Stimulated activated CD4-positive, alpha-beta T cell treated with anti-CD3 and anti-CD28 coated beads, Interleukin-4, amount 100 ng/mL, for 1 hour (primary cell): ENCODE measurements at places on chromosomes 5 and 9.

DNA sequence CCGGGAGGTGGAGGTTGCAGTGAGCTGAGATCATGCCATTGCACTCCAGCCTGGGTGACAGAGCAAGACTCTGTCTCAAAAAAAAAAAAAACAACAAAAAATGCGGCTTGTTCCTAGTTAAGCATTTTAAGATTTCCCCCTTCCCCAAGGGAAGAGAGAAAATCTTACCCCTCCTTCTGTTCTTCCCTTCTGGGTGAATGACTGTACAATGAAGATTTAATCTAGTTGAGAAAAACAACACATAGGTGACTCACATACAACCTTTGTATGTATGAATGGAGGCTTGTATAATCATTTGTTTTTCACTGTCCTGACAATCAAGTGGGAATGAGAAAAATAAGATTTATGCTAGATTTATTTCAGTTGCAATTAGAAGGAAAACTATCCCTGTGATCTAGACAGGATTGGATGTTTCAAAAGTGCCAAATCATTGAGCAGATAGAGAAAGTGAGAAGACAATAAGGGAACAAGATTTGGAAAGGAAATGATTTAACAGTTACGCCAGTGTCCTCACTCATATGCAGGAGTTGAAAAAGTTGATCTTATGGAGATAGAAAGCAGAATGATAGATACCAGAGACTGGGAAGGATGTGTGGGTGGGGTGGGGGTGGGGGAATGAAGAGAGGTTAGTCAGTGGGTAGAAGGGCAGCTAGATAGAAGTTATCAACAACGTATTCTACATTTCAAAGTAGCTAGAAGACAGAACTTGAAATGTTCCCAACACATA, 16.7 kb downstream of the GDA start:
- DNase-seq: no peak

- DNase-seq: no peak
These were observed 23.3 kb downstream of the TNFSF8 start for GRCh38 chr9:114906922-114907571.

DNA sequence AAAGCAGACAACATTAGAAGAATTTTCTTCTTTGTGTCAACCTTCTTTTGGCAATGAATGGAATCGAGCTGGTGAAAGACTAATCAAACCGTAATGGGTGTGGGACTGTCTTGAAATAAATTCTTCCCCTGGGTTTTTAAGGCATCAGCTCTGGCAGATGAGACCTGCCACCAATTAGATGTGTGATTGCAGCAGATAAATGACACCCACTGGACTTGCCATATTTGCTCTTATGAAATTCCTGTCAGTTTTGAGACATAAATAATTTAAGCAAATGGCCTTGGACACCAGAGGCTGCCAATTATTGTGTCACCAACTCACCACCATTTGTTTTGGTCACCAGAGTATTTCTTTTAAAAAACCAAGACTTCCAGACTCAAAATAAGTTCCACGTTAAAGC, 135.9 kb upstream of the RGMB start:
- DNase-seq: no peak

- no peak for DNase-seq
These were observed 94.4 kb upstream of the IL6ST start for GRCh38 chr5:56088967-56089829.

DNA sequence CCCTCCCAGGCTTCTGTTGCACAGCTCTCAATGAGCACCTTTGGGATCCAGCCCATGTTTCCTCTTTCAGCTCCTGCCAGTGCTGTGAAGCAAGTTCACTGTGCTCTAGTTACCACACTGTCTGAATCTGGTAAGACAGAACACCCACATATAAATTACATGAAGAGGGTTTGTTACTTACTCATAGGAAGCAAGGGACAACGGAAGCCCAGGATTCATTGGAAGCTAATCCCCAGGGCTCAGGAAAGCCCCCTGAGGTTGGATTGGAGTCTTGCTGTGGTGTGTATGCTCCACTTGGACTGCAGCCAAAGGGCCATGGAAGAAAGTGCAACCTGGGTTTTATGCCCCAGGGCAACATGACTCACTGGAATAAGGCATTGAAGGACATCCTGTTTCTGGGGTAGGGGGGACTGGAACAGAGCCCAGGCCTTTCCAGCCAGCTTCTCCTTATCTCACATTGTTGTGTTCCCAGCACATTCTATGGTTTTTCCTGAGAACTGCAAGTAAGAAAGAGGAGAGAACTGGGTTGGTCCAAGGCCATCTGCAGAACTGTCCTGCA, 15.6 kb upstream of the CLK4 start:
- DNase-seq: no peak

DNA sequence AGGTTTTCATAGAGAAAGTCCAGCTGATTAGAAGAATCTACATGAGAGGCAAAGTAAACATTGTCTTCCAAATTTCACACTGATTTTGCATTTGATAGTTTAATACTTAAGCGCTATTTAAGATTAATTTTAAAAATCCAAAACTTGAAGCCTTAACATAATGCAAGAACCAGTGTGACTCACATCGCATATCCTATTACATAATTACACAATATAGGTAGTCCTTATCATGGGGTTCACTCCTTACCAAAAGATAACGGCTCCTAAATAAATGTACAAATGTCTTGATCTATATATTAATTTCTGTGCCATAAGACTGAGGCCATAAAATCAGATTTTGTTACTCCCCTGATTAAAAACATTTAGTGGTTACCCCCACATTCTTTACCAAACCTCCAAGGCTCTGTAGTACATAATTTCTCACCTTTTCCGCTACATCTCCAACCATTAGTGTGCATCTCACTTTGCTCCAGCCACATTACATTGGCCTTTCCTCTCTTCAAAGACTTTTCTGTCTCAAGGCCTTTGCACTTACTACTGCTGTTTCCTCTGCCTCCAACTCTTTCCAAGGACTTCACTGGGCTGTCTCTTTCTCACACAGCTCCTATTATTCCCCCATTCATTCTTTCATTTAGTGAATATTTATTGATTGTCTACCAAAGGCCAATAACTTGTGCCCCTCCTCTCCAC, 1.0 kb downstream of the RIOK2 start:
- DNase-seq: no peak

DNA sequence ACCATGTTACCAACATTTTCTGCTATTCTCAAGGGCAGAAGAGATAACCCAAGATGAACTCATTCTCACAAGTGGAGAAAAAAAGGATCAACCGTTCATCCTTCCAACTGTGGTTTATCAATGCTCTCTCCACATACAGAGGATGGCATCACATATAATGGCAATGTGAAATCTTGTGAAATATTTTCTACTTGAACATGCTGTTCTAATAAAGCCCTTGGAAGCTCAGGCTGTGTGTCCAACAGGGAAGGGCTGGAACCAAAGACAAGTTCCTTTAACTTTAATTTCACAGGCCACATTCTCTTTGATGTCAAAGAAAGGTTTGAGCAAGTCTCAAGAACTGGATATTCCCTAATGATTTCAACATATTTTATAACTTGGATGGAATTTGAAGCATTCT, 230.5 kb downstream of the SPOCK1 start:
- no peak for DNase-seq

GRCh38 chr5:167049043-167049663, 1242.3 kb upstream of the WWC1 start:
- DNase-seq: no peak

GRCh38 chr5:133870661-133871060, 97.8 kb downstream of the C5orf15 start:
- no peak for DNase-seq

DNA sequence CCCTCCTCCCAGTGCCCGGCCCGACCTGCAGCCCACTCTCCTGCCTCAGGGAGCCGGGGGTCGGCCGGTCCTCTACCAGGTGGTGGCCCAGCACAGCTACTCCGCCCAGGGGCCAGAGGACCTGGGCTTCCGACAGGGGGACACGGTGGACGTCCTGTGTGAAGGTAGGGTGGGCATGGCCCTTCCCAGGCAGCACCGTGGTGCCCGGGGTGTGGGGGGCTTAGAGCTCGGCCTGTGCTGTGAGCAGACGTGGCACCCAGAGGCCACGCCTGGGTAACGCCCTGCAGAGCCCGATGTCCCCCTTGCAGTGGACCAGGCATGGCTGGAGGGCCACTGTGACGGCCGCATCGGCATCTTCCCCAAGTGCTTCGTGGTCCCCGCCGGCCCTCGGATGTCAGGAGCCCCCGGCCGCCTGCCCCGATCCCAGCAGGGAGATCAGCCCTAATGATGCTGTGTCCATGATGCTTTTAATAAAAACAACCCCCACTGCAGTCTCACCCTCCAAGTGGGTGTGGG, 7.2 kb downstream of the ENTPD8 start:
- no peak for DNase-seq

DNA sequence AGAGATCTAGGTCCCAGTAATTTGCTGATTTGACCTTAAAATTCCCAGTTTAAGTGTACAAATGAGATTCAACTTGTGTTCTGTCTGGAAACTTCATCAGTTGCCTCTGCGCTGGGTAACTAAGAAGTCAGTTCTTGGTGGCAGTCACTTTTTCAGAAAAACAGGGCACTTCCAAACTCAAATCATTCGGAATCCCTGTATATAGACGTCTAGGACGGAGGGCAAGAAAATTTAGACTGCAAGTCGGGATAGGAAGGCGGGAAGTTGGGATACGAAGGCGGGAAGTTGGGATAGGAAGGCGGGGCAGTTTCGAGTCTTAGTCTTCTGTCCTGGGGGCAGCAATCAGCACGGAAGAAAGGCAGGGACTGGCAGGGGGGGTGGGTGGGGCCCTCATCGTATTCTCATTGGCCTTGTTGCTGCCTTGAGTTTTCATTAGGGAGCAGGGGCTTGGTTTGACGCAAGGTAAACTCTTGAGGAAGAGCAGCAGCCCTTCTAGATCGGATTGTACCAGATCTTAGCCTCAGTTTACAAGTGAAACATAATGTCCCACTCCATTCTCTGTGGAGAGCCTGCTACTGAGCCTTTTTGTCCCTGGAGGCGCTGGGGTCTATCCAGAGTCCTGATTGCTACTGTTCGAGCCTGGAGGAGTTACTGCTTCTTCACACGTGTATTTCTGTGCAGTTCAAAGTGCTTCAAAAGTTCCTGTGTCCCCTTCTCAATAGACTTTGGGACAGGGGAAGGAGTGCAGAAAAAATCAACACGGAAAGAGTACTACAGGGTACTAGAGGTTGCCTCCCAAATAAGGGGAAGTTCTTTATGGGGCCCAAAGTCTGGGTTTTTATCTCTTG, 2.7 kb upstream of the PURA start:
- no peak for DNase-seq

DNA sequence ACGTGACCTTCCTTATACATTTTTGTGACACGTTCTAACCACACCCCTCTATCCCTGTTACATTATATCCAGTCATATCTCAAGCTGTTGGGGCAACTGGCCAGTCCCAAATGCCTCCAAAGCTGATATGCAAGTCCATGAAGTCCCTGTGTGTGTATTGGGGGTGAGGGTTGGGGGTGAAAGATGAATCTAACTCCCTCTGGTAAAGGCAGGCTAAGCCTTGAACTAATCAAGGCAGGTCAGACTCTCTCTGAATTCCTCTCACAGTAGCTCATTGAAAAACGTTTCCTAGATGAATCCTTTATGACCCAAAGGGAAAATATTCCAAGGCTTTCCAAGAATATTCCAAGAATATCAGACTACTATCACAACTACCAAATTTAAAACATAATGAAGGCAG, 174.4 kb downstream of the MUSK start:
- no peak for DNase-seq

DNA sequence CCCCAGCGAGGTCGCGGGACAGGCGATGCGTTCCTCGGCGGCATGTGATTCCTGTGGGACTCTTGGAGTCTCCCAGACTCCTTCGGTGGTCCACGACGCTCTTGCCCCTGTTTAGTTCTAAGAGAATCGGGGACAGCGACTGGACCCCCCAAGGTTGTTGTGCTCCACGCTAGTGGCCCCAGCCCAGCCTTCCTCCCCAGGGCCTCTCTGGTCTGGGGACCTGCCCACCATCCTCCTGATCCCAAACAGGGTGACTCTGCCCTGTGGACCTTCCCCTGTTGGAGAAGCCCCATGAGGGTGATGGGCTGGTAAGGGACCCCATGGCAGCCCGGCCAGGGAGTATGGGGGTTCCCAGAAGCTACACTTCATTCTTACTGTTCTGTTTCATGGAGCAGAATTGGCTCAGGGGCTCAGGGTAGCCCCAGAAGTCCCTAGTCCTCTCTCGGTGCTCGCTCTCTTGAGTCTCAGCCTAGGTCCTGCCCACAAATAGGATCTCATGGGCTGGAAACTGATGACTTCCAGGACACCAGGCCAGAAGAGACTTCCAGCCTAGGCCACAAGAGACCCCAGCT, 880 bp downstream of the CARD19 start:
- no peak for DNase-seq

GRCh38 chr5:54063817-54064216, 246.6 kb downstream of the ARL15 start:
- no peak for DNase-seq

DNA sequence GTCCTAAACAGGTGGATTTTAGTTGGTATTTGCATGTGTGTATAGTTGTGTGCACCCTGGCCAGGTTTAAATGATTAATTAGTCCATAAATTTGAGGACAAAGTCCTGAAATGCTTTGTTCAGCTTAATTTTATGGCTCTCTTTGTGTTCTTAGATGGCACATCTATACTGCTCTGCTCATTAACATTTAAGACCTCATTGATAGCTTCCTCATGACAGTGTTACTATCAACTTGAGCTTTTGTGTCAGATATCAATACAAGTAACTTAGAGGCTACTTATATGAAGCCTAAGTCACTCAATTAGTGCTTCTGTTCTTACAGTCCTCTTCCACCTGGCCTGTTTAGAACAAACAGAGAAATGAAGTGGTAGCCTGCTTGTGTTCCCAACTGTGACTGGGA, 240.9 kb downstream of the TRPM3 start:
- DNase-seq: no peak

DNA sequence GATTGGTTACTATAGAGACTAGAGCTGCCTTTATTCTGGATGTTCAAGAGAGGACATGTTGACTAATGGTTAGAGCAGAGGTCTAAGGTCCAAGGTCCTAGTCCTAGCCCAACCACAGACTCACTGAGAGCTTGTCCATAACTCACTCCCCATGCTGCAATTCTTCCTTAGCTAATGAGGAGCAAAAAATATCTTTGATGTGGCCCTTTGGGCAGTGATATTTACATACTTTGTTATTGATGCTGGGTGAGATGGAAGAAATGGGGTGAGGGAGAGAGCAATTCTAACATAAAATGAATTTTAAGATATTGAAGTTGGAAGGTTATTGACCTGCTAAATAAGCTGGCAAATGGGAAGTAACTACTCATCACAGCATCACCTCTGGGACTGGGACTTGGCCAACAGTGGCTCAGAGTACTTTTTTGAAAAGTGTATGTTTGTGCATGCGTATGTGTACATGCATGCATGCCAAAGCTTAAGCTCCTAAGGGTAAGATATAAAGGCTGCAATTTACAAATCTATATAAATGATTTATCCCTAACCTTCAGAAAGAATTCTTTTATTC, 58.0 kb upstream of the ANKRD55 start:
- DNase-seq: no peak
